ENCODE measurements at places on chromosomes 16 and 17.

DNA sequence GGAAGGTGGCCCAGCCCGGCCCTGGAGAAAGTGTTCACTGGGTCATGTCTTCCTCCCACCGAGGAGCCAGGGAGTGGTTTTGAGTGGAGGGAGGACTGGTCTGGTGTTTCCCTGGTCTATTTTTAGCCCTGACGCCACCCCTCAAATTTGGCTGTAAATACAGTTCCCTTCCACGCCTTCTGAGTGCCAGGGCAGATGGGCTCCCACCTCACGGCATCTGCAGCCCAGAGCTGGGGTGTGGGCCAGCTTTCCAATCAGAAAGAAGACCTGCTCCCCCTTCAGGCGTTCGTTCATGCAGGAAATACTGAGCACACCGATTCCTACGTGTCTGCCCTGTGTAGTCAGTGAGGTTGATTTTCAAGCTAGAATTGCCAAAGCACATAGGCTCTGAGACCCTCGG lies 53.7 kb downstream of the SNX20 start:
- no peak for DNase-seq

DNA sequence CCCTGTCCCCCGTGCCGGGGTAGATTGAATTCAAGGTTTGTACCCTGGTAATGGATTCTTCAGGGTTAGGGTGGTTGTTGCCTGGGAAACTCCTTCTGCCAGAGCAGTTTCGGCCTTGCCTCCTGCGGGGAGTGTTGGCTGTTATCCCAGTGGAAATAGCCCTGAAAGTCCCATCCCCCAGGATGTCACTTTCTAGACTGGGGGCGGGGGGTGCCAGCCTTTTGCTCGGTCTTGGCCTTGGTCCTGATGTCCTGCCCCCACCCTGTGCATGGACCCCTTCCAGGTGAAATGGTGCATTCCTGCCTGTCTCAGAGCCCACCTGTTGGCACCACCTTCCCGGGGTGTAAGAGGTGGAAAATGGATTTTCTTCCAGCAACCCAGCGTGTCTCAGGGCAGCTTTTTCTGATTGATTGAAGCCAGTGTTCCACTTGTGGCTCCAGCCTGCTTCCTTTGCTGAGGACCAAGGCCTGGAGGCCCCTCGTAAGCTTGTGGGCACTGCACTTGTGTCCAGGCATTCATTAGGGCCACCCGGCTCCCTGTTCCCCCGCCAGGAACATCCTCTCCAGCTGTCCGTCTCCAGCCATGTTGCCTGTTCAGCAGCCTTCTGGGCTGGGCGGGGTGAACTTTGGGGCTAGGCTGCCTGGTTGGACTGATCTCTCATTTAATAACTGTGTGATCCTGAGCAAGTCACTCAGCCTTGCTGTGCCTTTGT lies 25.6 kb downstream of the MGAT5B start:
- no peak for DNase-seq

DNA sequence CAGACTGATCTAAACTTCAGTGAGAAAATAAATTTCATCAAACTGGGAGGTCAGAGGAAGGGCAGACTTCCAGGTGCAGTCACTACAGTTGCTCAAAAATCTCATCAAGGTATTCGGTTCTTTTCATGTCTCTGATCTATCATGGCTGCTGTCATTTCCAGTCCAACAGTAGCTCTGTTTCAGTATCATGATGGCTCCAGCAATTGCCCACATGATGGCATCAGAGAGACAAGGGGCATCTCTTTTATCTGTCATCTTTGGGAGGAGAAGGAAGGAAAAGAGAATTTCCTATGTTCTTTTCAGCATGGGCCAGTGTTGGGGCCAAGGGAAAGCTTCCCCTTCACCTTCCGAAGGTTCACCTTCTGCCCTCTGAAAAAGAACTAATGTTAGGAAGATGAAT lies 504.9 kb upstream of the HSBP1 start:
- DNase-seq: no peak

- no peak for DNase-seq
Observed at GRCh38 chr17:73798111-73798748, 154.0 kb upstream of the SDK2 start.

- DNase-seq: no peak
Observed at GRCh38 chr16:77553130-77553529, 118.3 kb upstream of the ADAMTS18 start.

GRCh38 chr17:60139438-60140285 lies 10.1 kb upstream of the CA4 start:
- peak; percentile 85 for DNase-seq

DNA sequence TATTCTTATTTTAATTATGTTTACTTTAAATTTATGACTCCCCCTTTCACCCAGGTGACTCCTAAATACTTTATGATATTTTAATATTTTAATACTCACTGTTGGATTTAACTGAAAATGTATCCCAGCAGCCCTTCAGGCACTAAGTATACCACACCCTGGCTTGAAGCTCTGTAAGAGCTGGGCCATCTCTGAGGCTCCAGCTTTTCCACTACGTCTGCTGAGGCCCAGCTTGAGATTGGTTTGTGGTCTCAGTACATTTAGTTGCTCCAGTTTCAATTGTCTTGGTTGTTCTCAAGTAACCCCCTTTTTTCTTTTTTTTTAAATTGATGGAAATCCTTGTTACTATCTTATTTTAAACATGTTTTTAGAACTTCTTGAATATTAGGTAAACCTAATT lies 27.0 kb upstream of the CAPNS2 start:
- no peak for DNase-seq

GRCh38 chr17:16086957-16087356 lies 87.3 kb downstream of the TTC19 start:
- DNase-seq: no peak

DNA sequence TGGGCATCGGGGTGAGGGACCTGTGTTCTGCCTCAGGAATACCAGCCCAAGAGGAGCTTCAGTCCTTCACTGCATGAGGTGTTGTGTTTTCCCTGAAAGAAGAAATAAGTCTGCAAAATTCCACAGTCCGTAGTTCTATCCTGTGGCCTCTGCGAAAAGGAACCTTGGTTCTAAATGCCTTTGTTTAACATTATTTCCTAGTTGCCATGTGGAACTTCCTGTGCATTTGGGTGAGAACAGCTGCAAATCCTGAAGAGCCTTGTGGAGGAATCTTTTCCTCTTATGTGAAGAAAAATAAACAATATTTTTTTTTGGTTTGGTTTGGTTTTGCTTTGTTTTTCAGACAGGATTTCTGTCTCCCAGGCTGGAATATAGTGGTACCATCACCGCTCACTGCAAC lies 9.8 kb downstream of the PSKH1 start:
- no peak for DNase-seq

- no peak for DNase-seq
Observed at GRCh38 chr16:50282010-50282538, 15.7 kb downstream of the ADCY7 start.

- no peak for DNase-seq
Observed at GRCh38 chr16:86002178-86002900, 103.4 kb downstream of the IRF8 start.

DNA sequence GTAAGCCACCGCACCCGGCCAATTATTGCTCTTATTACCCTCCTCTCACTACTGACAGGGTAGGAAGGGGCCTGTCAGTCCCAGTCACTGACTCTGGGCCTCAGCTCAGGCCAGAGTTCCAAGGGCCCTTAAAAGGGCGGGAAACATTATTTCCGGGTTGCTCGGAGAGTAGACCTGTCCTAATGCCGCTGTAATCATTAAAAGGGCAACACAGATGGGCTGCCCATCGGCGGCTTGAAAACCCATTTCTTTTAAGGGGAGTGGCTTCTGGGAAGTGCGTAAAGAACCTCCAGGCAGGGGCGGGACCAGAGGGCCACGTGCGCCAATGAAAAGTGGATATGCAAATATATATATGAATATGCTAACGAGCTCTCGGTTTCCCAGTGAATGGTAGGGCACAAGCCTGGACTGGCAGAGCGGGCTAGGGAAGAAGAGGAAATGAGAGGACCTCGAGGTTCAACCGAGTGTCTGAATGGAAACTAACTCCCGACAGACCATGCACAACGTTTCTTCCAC lies 26.6 kb downstream of the PIPOX start:
- DNase-seq: no peak

DNA sequence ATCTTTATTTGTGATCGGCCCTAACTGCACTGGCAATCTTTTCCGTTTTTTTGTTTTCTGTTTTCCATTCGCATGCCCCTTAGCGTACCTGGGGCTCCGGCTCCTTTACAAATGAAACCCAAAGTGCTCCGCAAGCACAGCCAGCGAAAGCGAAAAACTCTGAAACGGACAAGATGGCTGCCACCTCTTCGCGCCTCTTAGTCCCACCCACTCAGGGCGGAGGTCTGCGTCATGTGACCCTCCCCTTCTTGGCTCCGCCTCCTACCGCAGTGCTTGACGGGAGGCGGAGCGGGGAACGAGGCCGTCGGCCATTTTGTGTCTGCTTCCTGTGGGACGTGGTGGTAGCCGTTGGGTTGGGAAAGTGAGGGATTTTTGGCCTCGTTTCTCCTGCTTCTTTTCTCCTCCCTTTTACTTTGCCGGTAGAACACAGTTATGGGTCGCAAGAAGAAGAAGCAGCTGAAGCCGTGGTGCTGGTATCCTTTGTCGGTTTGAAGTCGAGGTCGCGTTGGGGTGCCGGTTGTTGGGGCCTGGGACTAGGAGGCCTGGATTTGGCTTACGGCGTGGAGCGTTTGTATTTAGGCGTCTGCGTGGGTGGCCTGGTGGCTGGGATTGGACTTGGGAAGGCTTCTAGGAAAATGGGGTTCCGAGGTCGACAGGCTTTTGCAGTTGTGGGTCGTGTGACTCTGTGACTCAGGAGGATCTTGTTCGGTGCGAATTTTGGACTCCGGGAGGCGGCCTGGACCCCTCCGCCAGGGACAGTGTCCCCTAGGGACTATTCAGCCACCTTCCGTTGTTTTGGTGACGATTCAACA lies at the start of gene ZNF207:
Gene ZNF207, plus strand, starts transcription at position 304 of the 812 bp plus-strand sequence. Its CDS starts 129 bp downstream, at position 433.
- DNase-seq: peak; percentile 93

DNA sequence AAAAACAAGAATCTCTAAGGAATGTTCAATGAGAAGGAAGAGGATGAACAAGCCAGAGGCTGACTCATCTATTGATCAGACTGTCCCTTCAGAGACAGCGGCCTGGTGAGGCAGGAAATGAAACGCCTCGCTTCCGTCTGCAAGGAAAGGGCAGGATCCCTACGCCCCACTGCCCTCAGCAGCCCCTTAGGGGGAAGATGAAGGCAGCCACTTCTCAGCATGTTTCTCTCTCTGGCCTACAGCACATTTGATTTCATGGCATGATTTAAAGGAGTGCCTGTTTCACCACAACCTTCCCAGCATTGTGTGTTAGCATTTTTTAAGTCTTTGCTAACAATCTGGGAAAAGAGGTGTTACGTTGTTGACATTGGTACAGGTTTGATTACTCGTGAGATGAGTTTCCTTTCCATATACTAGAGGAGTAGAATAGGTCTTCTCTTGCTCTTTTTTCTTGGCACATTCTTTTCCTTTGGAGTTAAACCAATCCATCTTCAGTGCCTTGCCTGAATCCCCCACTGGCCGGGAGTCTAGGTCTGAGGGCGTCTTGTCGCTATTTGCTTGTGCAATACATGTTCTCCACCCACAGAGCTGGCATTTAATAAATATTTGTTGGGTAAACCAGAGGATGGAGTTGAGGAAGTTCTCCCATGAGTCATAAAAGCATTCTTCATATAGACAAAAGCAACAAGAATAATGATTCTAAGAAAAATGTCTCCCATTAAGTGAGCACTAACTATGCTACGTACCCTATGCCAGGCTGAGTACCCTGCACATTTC lies 47.4 kb downstream of the RBFOX3 start:
- no peak for DNase-seq

- peak; percentile 47 for DNase-seq
Observed at GRCh38 chr16:27113341-27113841, 46.7 kb downstream of the C16orf82 start.

DNA sequence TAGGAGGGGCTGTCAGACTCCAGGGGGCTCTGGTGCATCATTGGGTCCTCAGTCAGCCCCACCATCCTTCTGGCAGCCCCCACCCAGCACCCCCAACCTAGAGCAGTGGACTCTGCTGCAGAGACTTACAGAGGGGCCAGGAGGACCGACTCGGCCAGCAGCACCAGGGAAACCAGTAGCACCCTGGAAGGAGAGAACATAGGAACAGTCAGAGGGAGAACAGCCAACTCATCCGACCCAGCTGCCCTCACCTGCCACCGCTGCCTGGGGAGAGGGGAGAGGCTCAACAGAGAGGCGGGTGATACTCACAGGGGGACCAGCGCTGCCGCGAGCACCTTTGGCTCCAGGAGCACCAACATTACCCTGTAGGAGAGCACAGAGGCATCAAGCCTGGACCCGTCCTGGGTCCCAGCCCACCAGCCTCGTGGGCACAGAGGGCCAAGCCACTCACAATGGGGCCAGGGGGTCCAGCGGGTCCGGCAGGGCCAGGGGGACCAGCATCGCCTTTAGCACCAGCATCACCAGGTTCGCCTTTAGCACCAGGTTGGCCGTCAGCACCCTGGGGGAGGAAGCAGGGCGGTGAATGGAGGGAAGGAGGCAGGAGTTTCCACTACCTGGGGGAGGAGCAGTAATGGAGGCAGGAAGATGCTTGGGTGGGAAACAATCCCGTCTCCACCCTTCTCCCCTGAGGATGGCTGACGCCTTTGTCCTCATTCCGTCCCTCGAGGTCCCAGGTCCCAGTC lies 11.7 kb downstream of the COL1A1 start:
- DNase-seq: no peak

- no peak for DNase-seq
Observed at GRCh38 chr17:73541111-73541510, 103.1 kb downstream of the SDK2 start.

GRCh38 chr16:65559846-65560245 lies 438.0 kb upstream of the CDH11 start:
- DNase-seq: no peak

DNA sequence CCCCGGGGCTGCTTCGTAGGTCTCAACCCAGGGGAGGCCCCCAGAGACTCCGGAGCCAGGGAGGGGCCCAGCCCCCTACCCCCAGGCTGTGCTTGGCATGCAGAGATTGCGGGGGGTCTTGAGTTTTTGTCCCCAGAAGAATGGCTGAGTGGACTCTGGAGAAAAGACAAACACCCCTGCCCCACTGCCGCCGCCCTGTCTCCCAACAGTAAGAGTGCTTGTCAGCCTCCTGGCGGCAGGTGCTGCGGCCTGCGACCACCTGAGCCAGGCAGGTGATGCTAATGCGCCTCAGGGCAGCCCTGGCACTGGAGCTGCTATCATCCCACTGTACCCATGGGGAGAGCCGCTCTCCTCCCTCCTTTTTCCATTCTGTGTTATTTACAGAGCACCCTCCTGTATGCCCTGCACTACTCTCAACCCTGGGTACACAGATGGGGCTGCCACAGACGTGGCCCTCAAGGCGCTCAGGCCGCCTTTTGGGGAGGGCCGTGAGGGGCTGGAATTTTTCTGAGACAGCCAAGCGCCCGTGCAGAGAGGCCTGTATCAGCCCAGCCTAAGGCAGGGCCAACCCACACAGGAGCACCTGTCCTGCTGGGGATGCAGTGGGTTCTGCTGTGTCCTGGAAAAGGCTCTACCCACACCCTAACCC lies 2.6 kb upstream of the IL17C start:
- DNase-seq: no peak

GRCh38 chr16:77679391-77679790 lies 42.9 kb upstream of the NUDT7 start:
- DNase-seq: no peak

DNA sequence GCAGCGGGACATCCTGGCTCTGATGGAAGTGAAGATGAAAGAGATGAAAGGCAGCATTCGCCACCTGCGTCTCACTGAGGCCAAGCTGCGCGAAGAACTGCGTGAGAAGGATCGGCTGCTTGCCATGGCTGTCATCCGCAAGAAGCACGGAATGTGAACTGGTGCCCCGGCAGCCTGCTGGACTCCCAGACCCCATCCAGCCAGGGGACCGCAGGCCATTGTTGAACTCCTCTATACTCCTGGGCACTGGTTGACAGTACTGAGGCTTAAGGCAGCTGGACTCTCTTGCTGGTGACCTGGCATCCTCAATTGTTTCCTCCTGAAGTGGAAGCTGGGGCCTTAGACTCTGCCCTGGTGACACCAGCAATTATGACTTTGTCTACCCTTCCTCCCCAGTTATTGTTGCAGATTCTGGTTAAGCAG lies 1.2 kb downstream of the THAP11 start:
- no peak for DNase-seq
